ENCODE measurements at places on chromosomes 2 and 18.
A peak's percentile ranks its signal among the peaks of the same experiment; 100 is the strongest.

- DNase-seq: no peak
These were observed 3.2 kb downstream of the ZBTB7C start for GRCh38 chr18:48405978-48406377.

DNA sequence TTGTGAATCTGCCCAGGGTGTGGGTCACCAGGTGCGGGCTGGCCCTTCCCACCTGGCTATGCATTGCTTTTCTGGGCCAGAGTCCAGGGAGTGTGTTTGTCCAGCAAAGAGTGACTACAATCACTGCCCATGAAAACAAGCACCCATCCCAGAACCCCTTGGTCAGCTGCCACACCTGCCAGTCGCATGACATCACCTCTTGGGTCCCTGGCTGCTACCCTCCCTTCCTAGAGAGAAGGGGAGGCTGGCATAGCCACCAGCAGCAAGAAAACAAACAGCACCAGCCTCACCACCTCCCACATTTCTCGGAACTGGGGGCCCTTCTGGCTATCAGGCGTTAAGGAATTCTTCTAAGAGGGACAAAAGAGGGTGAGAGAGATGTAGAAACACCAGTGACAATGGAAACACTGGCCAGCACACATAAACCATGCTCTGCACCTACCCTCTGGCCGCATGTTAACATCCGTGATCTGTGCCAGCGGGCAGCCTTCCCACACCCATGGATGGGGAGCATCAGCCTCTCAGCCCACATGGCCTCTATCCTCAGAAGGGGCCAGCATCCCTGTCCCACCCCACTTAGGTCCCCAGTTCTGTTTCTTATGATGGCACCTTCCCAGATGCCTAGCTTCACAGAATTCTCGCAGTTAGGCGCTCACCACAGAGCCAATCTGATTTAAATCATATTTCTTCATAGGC lies 109.7 kb upstream of the GLI2 start:
- DNase-seq: no peak

DNA sequence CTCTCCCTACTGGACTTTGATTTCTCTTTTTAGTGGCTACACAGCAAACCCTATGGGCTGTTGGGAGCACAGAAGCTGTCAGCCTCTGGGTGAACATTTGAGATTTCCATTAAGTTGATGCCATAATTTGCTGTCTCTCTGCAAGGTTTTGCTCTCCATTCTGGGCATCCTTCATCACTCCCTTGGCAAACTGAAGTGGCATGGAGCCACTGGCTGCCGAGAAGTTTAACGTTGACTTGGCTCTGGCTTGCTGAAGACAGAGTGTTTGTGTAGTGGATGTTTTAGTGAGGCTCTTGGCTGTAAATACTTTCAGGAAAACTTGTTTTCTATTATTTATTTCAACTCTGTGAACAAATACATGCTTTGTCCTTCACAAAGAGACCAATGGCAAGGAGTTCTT lies 91.5 kb downstream of the ALK start:
- no peak for DNase-seq

DNA sequence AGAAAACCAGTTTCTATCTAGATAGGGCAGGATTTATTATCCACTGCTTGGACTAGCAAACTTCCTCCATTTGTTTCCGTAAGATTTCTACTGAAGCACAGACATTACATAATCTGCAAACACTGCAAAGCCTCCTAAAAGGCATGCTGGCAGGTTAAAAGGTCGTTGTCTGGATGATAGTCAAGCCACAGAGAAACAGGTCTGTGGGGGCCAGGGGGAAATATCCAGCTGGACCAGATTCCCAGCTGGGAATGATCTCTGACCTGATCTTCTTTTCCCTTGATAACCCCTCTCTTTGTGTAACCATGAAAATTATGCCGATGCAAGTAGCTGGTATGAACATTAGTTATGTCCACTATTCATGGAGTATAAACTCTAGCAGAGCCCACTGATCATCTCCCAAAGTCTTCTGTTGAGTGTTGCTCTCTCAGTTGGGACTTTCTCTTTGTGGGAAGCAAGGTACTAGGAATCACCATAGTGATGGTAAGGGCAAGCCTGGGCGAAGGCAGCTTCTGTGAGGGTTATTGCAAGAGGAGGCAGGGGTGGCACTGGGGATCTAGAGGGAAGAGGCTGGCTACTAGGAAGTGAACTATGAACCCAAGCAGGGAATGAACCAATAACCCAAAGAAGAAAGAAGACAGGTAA lies 61.3 kb downstream of the GDF7 start:
- DNase-seq: no peak

DNA sequence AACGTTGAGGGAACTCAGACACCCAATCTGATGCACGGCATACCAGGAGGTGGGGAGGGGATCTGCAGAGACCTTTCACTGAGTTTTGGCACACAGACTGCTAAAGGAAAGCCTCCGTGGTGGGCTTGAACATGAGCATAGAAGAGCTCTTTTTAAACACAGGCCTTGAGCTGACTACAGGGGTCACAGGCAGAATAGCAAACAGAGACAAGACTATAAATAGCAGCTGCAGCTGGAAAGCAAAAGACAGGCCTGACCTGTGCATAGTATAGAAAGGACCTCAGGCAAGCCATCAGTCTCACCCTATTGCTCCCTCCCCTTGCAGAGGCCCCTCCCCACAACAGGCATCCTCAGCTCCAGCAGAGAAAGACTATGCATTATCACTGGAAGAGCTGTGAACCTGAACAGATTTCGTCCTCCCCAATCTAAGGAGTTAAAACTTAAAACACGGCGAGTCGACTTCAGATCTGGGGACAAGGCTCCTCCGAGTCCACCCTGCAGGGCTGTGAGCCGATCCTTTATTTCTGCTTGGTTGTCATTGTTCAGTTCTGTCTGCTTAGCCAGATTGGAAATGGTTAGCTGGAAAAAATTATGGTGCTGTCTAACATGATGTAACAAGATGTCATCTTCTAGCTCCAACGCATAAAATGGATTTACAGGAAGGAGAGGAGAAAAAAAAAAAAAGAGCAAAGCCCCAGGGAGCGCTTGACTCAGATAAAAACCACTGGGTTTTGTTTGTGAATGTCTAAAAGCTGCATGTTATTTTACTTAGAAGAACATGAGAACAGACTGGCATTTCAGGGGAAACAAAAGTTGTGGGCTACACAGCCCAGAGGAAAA lies 25.2 kb upstream of the LCLAT1 start:
- DNase-seq: no peak

- no peak for DNase-seq
These were observed 2.8 kb upstream of the GPR45 start for GRCh38 chr2:105238664-105239240.

- no peak for DNase-seq
These were observed 51.3 kb upstream of the CAB39 start for GRCh38 chr2:230661072-230661957.

DNA sequence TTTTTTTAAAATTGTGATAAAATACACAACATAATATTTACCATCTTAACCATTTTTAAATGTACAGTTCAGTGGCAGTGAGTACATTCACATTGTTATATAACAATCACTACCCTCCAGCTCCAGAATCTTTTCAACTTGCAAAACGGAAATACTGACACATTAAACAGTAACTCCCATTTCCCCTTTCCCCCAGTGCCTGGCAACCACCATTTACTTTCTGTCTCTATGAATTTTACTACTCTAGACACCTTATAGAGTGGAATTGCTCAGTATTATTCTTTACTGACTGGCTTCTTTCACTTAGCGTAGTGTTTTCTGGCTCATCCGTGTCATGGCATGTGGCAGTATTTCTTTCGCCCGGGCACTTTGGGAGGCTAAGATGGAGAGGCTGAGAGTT lies 32.6 kb downstream of the FASTKD2 start:
- DNase-seq: peak; percentile 47

DNA sequence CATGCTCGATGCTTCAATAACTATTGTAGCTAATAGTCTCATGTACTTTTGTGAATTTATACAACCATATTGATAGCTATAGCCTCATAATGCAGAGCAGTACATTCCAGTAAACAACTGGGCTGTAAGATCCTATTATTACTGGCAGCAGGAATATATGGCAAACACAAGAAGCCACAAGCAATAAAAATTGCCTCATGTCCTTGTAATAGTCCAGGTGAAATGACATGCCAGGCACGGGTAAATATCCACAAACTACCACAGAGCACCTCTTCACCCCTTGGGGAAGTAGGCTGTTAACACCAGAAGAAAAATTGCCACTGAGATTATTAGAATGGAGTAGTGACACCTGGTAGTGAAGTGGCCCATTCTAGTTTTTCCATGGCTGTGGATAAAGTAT lies 158.3 kb downstream of the MTX2 start:
- DNase-seq: no peak

DNA sequence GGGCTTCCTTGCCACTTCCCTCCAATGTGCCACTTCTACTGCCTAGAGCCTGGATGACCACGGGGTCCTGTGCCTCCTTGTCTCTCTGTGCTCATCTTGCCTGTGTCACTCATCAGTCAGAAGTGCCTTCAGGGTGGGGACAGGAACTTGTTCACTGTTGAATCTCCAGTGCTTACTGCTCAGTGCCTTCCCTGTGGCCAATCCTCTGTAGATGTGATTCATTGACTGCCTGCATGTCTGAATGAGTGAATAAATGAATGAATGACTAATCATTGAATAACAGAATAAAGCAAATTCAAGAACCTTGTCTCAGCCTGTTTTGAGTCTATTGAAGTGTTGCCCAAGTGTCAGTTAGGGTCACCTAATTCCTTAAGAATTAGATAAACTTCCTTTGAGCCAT lies 42.3 kb upstream of the FAM136A start:
- no peak for DNase-seq

DNA sequence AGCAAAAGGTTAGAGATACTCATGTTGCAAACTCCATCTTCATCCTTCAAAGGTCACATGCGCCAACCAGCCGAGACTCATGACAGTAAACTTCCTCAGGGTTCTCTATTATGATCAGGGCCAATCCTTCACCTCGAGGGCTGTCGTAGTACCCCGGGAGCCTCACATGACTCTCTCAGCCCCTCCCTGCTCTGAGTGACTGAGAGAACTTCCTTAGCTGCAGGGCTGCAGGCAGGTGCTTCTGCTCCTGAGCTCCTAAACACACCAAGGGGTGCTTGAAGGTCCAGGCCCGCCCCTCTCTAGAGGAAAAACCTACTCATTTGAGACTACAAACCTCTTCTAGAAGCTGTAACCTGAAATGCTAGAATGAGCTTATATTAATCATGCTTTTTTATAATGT lies 48.2 kb downstream of the LONRF2 start:
- DNase-seq: no peak

- no peak for DNase-seq
These were observed 21.6 kb downstream of the MC4R start for GRCh38 chr18:60350941-60351340.

DNA sequence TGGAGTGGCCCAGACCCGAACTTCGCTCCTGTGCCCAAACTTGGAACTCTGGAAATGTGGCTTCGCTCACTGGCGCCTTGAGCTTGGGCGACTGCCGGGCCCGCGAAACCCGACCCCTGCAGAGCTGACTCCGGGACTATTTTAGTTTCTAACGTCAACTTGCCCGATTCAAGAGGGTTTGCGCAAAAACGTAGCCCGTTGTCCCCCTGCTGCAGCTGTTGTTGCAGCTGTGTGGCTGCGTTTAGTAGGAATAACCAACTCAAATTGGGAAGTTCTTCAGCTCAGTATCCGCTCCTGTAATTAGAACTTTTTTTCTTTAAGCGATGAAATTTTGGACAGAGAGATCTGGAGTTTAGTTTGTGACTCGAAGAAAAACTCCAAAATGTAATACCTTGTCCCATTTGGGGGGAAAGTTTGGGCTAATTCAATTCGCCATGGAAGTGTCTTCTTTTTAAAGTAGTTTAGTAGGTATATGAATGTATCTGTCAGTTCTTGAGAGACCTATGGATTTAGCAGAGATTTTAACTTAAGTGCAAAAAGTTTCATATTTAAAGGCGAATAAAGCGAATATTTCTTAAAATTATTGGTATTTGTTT lies 559 bp downstream of the MYL12A start:
- peak; percentile 53 for DNase-seq

GRCh38 chr2:30866974-30867373 lies 59.7 kb upstream of the CAPN13 start:
- peak; percentile 97 for DNase-seq

GRCh38 chr18:24031318-24031717 lies 16.8 kb downstream of the TTC39C start:
- DNase-seq: no peak

DNA sequence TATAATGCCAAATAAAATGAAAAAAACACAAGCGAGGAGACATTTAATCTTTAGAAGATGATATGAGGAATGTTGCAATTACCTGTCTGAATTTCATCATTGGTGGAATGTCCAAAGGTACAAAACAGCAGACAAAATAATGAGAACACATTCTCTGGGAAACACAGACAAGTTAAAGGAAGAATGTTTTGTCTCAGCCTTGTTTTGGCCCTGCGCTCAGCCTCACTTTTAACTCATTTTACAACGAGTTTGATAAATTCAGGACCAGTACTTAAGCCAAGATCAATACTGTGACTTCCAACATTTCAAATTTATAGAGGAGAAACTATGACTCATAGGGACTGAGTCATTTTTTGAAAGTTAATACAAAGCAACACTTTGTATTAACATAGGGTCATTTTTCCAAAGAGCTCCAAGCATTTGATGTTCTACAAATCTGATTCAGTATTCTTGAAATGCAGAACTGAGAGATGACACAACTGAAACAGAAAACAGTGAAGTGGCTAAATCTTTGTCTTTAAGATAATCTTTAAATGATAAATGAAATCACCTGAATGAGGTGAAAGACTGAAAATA lies 833.2 kb upstream of the CHAC2 start:
- DNase-seq: no peak

DNA sequence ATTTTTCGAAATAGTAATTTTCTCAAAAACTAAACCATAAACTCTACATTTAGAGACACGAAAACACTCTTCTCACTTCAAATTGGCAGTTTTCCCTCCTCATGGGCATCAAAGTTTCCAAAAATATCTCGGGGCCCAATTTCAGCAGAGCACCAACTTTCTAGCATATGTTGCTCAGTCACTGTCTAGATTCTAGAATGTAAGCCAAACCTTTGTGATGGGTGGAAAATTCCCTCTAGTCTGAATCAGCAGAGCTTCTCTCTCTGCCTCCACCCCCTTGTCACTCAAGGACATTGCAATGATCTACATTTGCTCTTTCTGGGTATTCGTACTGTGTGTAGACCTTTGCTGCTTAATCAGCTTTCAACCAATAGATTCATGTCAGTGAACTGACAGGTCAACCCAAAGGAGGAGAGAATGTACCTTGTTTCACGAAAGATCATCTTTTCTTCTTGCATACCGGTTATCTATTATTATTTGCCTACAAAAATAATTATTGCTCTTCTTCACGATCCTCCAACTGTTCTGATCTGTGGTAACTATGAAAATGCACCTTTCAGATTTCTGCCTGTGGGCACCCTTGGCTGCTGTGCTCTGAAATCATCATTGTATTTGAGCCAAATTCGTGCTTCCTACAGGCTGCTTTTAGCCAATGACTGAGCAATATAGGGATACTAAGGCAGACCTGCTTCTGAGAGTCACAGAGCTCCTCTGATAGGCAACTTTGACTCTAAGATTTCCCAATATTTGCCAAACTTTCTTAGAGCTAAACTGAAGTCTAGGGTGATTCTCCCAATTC lies 38.7 kb upstream of the GLS start:
- DNase-seq: no peak

- no peak for DNase-seq
These were observed 557 bp upstream of the GREB1L start for GRCh38 chr18:21241301-21242048.

Data from HL-60 (cell line).